ENCODE measurements at places on chromosomes 3 and 15.

GRCh38 chr3:10213156-10213792 lies 35.0 kb upstream of the TATDN2 start:
- no peak for DNase-seq

- DNase-seq: no peak
These were observed 20.3 kb upstream of the ALAS1 start for GRCh38 chr3:52177701-52178042.

GRCh38 chr15:35725353-35725752 lies 179.4 kb upstream of the DPH6 start:
- DNase-seq: no peak

DNA sequence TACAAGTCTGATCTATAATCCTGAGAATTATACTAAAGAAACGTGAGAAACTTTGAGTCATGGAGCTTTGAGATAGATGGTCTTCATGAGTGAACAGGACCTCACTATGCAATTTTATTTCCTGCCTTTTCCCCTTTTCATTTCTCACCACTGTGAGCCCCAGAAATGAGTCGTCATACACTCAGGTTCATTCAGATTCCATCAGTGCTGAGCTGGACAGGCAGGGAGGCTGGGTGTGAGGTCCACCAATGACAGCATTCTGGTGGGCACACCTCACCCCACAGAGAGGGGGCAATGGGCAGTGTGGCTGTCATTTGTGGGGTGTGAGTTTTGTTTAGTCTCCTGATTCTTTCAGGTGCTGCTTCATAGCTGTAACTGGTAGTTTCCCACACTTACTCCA lies 16.9 kb downstream of the TIGIT start:
- DNase-seq: no peak

All from activated effector memory CD4-positive, alpha-beta T cell treated with Interleukin-2 at 50 U/mL for 16 hours (primary cell).